Myometrial cell (primary cell): ENCODE measurements at places on chromosomes 7 and 10. TPM values are rescaled to one million over a fixed set of nuclear protein-coding genes. Genes with fewer than 3 reads are reported as not detected.

Gene DNAJC2
- 7.5 and 11.9 TPM in 2 replicates for total RNA-seq

Gene ERVW-1
- total RNA-seq, result not detected in 2 replicates

Gene FAM25A
- total RNA-seq, result not detected in 2 replicates

Gene PPP1R9A
- not detected in 2 replicates for total RNA-seq

Gene AIFM2
- 6.6 and 8.2 TPM in 2 replicates for total RNA-seq

Gene PDGFA
- 10.4 and 11.3 TPM in 2 replicates for total RNA-seq

Gene C10orf95
- not detected in 2 replicates for total RNA-seq

Gene GATA3
- 0.29 and 0.53 TPM in 2 replicates for total RNA-seq

Gene FAM131B
- total RNA-seq, result 0.53 and 1.2 TPM in 2 replicates
